Stimulated activated CD8-positive, alpha-beta memory T cell treated with anti-CD3 and anti-CD28 coated beads, Interleukin-15, amount 100 ng/mL, for 4 hours (primary cell): ENCODE measurements at places on chromosomes 13 and 19.

GRCh38 chr13:96428911-96429310 lies 339.0 kb downstream of the HS6ST3 start:
- DNase-seq, result no peak

DNA sequence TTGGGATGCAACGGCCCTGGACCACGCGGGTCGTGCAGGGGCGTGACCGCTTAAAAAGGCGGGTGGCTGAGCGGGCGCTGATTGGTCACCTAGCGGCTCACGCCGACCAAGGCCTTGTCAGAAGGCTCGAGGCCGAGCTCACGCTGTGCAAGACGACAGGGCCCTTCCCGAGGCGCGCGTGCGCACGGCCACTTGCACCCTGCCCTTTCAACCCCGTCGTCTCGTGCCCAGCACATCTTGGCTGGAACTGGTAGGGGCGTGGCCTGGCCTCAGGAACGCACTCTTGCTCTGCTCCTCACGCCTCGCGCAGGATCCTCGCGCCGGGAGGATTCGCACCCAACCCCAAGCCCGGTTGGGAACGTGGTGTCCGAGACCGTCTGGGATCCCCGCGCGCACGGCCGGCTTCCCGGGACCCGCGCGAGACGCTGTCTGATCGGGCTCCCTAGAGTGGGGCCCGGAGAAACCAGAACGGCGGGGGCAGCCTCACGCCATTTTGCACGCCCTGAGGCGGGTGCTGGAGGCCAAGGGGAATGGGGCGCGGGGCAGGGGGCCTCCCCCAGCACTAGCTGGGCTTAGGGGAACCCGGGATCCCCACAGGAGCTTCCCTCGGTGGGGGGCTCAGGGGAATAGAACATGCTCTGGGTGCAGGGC lies at the start of gene MEIOSIN:
MEIOSIN (plus strand) TSS at position 280 of the 651 bp plus-strand sequence. CDS start 1,938 bp downstream, outside the sequence.
- no peak for DNase-seq

DNA sequence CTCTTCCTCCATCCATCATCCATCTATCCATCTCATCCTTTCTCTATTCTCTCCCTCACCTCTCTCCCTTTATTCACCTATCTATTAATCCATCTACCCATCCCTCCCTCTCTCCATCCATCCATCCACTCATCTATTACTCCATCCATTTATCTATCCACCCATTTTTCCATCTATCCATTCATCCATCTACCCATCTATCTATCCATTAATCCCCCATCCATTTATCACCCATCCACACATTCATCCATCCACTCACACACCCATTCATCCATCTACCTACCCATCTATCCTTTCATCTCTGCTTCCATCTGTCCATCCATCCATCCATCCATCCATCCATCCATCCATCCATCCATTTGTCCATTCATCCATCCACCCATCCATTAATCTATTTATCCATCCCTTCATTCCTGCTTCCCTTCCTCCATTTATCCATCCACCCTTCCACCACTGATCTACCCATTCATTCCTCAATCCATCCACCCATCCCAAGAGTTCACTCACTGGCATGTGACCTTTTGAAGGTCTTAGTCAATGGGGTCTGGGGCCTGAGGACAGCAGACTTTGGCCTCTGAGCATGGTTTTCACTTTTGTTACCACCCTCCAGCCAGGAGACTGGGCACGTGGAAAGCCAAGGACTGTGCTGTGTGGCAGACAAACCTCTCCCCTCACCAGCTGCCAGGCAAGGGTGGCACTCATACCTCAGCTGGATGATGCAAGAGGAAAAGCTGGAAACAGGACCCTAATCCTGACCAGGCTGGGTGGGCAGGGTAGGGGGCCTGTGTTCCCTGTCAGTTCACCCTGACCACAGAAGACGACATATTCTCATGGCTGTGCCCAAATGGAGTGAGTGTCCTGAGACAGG lies 126.7 kb downstream of the URI1 start:
- no peak for DNase-seq

DNA sequence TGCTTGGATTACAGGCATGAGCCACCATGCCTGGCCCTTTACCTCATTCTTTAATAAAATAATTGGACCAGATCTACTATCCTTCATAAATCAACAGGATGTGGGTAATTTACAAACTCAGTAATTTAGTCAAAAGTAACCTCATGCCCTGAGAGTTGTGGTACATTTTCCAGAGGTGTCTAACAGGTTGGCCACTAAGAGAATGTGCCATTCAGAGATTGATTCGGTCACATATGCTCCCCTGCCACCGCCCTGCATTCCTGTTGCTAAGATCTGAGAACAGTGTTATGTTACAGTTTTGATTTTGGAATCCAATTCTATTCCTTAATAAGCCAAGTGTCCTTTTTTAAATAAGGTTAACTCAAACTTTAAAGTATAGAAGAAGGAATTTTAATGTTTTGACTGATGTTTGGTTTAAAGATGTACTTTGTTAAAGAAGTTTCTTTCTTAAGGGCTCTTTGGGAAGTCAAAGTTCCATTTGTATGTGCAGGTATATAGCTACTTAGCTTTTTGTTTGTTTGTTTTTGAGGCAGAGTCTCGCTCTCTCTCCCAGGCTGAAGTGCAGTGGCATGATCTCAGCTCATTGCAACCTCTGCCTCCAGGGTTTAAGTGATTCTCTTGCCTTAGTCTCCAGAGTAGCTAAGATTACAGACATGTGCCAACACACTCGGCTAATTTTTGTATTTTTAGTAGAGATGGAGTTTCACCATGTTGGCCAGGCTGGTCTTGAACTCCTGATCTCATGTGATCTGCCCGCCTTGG lies 29.2 kb downstream of the PHF11 start:
- DNase-seq, result no peak

- no peak for DNase-seq
Measured at GRCh38 chr13:113537205-113537604, 46.7 kb upstream of the DCUN1D2 start.

DNA sequence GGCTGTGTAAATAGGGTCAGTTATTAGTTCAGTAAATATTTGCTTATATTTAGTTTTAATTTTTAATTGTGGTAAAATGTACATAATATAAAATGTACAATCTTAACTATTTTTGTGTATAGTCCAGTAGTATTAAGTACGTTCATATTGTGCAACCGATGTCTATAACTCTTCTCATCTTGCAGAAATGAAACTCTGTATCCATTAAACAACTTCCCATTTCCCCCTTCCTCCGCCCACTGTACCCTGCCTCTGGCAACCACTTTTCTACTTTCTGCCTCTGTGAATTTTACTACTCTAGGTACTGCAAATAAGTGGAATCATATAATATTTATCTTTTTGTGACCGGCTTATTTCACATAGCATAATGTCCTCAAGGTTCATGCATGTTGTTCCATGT lies 24.4 kb downstream of the UBAC2 start:
- DNase-seq, result no peak

- DNase-seq, result no peak
Measured at GRCh38 chr19:54041969-54042606, 21.6 kb downstream of the VSTM1 start.

- DNase-seq, result no peak
Measured at GRCh38 chr13:41791056-41791455, 169.9 kb downstream of the VWA8 start.

- no peak for DNase-seq
Measured at GRCh38 chr19:30208436-30209060, 163.6 kb upstream of the ZNF536 start.

GRCh38 chr13:110232756-110233155 lies 74.2 kb downstream of the COL4A1 start:
- DNase-seq, result no peak

GRCh38 chr19:17841371-17841809 lies 6.4 kb downstream of the JAK3 start:
- DNase-seq, result no peak

- no peak for DNase-seq
Measured at GRCh38 chr13:91032104-91032503, 315.4 kb upstream of the MIR17HG start.

GRCh38 chr19:33157906-33158305 lies 26.0 kb downstream of the WDR88 start:
- DNase-seq, result no peak

DNA sequence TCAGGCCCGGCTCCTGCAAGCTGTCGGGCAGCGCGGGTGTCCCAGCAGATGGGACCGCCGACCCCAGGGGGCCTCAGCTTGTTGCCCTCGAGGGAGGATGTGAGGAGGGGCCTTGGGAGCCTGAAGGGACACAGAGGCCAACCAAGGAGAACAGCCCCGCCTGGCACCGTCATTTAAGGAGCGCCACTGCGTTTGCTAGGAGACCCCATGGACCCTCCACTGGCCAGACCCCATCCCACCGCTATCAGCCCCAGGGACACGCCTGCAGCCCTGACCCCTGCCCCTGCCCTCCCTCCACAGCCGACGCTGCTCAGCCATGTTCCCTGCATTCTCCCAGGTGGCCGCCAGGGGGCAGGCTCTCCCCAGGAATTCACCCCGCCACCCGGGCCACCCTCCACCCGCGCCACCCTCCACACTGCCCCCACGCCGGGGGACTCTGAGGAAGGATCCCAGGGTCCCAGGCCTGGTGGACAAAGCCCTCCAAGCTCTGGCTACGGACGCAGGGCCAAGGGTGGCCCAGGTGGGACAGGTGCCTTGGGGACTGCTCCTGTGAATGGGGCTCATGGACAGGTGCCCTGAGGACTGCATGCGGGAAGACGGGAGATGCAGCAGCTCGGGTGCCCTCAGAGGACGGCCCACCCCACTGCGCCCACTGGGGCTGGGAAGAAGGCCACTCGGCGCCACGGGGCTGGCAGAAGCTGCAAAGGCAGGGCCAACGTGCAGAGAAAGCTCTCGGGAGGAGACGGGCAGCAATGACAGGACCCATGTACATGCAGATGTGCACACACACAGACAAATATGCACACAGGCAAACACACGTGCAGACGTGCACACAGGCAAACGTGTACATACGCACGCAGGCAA lies 34.4 kb downstream of the PIP5K1C start:
- DNase-seq, result peak; percentile 43

GRCh38 chr19:27792576-27793127 lies 1420.3 kb downstream of the UQCRFS1 start:
- DNase-seq, result no peak

DNA sequence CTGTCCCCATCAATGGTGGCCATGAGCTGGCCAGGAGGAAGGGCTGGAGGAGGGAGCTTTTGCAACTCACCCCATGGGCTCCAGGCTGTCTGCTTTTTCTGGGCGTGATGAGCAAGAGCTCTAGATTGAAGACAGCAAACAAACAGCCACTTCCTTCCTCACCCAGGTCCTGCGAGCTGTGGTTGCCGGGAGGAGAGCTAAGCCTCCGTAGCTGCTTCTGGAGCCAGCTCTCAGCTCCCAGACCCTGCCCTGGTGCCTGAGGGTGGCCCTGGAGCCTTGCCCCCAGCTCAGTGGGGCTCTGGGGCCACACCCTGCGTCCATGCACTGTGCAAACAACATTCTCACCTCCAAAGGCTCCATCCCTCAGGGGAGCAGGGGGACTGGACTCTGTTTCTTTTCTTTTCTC lies 6.2 kb downstream of the MYO1F start:
- no peak for DNase-seq

- no peak for DNase-seq
Measured at GRCh38 chr19:16327169-16327475, 2.5 kb downstream of the KLF2 start.

GRCh38 chr19:54254195-54254906 lies 2.7 kb downstream of the LILRB5 start:
- no peak for DNase-seq

DNA sequence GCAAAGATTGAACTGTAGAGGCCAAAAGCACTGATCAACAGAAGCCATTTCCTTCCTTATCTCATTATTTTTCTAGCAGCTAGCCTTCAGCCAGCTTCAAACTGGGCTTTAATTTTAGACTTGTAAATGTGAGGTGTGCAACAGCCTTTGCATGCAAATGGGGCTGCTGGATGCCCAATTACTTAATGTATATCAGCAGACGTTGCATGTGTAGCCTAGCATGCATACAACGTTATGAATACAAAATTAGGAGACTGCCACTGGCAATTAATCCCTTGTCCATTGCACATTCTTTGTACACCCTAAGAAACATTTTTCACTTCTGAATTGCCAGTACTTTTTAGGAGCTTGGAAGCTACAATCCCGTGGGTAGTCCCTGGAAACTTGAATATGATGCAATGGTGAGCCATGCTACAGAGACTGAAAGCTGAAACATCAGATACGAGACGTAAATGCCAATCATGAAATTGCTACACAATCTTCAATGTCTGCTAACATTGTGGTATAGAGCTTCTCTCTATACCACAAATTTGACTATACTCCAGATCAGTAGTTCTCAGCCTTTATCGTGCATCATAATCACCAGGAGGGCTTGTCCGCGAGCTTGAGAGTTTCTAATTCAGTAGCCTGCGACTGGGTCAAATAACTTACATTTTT lies 20.2 kb downstream of the EPSTI1 start:
- DNase-seq, result no peak

DNA sequence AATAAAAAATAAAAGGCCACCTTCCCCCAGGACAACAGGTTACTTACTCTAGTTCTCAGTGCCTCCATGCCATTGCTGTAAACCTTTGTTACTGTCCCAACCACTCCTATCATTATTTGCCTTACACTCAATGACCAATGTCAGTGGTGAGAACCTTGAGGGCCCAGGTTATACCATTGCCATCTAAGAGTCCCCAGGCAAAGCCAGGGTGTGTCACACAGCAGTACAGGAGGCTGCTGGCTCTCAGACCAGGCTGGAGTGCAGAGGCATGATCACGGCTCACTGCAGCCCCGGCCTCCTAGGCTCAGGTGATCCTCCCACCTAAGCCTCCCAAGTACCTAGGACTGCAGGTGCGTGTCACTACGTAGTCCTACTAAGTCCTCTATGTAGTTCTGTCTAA lies 6.1 kb downstream of the ELAVL1 start:
- DNase-seq, result no peak

- no peak for DNase-seq
Measured at GRCh38 chr13:63631006-63631405, 2215.4 kb upstream of the PCDH20 start.

GRCh38 chr19:5690955-5691821 lies 1.1 kb downstream of the RPL36 start:
- DNase-seq, result peak; percentile 52

DNA sequence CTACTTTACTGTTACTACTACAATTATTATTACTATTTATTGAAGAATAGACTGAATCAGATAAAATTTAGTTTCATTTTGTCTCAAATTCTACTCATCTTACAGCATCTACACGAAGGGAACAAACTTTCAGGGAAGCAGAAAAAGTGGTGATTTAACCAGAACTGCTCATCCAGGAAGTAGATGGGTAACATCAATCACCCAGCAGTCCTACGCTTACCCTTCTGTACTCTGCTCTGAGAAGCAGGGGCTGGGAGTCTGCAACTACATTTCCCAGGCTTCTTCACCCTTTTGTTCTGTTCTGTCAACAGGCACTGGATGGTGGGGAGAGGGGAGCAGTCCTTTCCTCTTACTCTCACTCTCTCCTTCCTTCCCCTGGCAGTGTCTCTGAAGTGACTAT lies 31.4 kb upstream of the GGACT start:
- DNase-seq, result no peak

- DNase-seq, result no peak
Measured at GRCh38 chr19:53047379-53047778, 2.8 kb downstream of the ERVV-2 start.

GRCh38 chr19:6204212-6204611 lies 68.7 kb downstream of the ACSBG2 start:
- no peak for DNase-seq
